ENCODE measurements at places on chromosomes 2 and 18. TPM values are rescaled to one million over a fixed set of nuclear protein-coding genes. Genes with fewer than 3 reads are reported as not detected.
A peak's percentile ranks its signal among the peaks of the same experiment; 100 is the strongest.

SLC8A1 gene
- total RNA-seq = 58.5 TPM

- H3K27ac ChIP-seq = no peak overlapping the region
- DNase-seq = no peak
- H3K36me3 ChIP-seq = no peaks in the 10 kb centered on the region
- no peak overlapping the region for H3K4me3 ChIP-seq
- H3K27me3 ChIP-seq = no peaks in the 10 kb centered on the region
These were observed 25.4 kb downstream of the GREB1L start for GRCh38 chr18:21267400-21267799.

DNA sequence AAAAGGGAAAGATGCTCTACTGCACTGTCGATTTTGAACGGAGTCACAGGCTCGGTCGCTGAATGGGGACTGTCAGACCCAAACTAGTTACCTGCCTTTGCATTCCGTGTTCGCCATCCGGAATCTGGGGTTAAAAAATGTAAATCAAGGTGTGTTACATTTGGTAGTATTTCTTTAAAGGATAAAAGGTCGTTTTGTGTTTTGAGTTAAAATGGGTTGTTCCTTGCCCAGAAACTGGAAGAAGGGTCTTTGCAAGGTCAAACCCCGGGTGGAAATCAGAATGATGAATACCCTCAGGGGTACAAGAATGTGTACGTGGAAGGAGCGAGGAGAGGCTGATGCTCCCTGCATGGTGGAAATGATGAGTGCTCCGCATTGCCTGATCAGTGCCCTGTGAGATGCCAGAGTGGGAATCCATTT, 1.0 kb downstream of the VSNL1 start:
- H3K4me1 ChIP-seq = peaks cover 5% of the 10 kb centered on the region
- peaks cover 69% of the 10 kb centered on the region for H3K27me3 ChIP-seq
- DNase-seq = no peak
- H3K4me3 ChIP-seq = peak overlapping the region; percentile 56

TSGA10 gene
- 9.9 TPM for total RNA-seq

- no peak for DNase-seq
- H3K36me3 ChIP-seq = no peaks in the 10 kb centered on the region
These were observed 412.1 kb upstream of the TRIB2 start for GRCh38 chr2:12304564-12305171.

DNA sequence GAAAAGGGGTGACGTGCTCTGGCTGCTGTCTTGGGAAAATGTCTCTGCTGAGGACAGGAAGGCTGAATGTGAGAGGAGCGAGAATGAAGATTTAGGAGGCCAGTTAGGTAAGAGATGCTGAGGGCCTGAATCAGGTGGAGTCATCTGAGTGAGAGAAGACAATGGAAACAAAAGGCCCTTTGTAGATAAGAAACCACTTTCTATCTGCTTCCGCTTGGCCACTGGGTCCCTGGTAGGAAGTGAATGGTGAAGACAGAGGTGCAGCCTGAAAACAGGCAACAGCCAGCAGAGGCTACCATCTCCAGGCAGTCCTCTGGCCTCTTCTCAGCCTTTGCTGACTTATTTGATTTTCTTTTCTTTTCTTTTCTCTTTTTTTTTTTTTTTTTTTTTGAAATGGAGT, 374.0 kb upstream of the SLC14A2 start:
- no peak overlapping the region for H3K27ac ChIP-seq
- H3K36me3 ChIP-seq = no peaks in the 10 kb centered on the region
- H3K4me3 ChIP-seq = no peak overlapping the region
- H3K27me3 ChIP-seq = no peaks in the 10 kb centered on the region
- no peaks in the 10 kb centered on the region for H3K4me1 ChIP-seq
